ENCODE measurements at places on chromosomes 2 and 18. TPM values are rescaled to one million over a fixed set of nuclear protein-coding genes. Genes with fewer than 3 reads are reported as not detected.
A peak's percentile ranks its signal among the peaks of the same experiment; 100 is the strongest.

The SLC38A11 gene
- 2.9 TPM for total RNA-seq

The MGAT4A gene
- total RNA-seq, result 7.3 TPM

The CRYGC gene
- total RNA-seq, result not detected

The OSR1 gene
- 16.2 TPM for total RNA-seq

The ALPG gene
- not detected for total RNA-seq

- no peak for DNase-seq
Measured at GRCh38 chr2:23637011-23637778, 252.2 kb downstream of the KLHL29 start.

- no peak for DNase-seq
Measured at GRCh38 chr2:182816866-182817265, 49.6 kb downstream of the FRZB start.

GRCh38 chr18:9334973-9335696, 562 bp downstream of the TWSG1 start:
- DNase-seq, result peak; percentile 88

DNA sequence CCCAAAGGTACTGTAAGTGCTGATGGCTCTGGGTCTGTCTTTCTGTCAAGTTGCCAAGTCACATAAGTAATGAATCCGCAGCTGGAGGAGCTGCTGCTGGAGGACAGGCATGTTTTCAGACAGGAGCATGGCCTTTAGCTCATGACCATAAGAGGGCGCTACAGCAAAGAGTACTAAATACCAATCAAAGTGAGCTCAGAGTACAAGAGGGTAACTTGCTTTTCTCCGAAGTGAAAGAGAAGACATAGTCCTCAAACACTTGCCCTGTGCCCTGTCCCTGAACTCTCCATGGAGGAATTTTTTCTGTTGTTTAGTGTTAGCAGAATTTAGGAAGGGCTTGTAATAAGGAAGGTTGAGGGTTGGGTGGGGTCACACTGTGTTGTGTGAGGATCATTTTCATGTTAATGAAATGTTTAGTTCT, 58.0 kb upstream of the EML6 start:
- DNase-seq, result no peak

- peak; percentile 80 for DNase-seq
Measured at GRCh38 chr2:233399306-233400225, 45.3 kb downstream of the DGKD start.

GRCh38 chr2:129907256-129907998, 72.0 kb upstream of the RAB6C start:
- DNase-seq, result no peak

- DNase-seq, result no peak
Measured at GRCh38 chr2:164523009-164523408, 98.3 kb downstream of the GRB14 start.

DNA sequence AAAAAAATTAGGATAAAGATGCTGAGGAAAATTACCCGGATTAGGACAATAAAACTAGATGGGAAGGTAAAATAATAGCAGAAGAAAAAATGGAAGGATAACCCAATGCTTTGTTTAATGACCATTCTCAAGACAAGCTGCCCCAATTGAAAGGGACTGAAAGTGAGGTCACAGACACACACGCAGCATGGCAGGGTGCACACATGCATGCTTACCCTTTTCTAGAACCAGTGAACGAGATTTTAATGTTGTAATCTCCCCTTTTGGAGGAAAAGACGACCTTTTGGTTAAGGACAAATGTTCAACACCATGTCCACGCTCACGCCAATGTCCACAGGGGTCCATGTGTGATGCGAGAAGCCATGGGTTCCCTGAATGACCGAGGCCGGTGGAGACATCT, 70.9 kb downstream of the DDX1 start:
- no peak for DNase-seq

- DNase-seq, result no peak
Measured at GRCh38 chr2:69776886-69777785, 35.2 kb downstream of the ANXA4 start.

GRCh38 chr2:69330781-69331180, 56.2 kb downstream of the GFPT1 start:
- no peak for DNase-seq

- no peak for DNase-seq
Measured at GRCh38 chr2:206275312-206276055, 1.0 kb downstream of the ZDBF2 start.

- DNase-seq, result no peak
Measured at GRCh38 chr2:5433855-5434254, 258.3 kb upstream of the SOX11 start.

GRCh38 chr2:68423966-68424650, 43.0 kb downstream of the FBXO48 start:
- DNase-seq, result no peak

- DNase-seq, result no peak
Measured at GRCh38 chr2:25981596-25982272, 563 bp downstream of the KIF3C start.

- DNase-seq, result no peak
Measured at GRCh38 chr2:238202326-238203093, 985 bp downstream of the ILKAP start.

DNA sequence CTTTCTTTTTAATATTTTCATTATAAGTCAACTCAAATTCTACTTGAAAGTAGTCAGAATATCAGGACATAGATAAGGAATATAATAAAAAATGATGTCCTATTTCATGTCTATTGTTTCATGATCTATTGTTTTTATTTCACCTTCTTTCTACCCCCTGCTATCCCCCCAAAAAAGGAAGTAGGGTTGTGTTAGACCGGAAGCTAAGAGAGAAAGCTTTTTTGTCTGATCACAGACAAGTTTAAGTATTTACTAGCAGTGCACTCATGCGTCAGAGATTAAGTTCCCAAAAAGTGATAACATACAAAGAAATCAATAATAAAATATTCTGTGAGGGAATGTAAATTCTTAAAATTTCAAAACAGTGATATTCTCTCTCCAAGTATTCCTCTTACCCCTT, 447.1 kb upstream of the CNTNAP5 start:
- DNase-seq, result no peak

DNA sequence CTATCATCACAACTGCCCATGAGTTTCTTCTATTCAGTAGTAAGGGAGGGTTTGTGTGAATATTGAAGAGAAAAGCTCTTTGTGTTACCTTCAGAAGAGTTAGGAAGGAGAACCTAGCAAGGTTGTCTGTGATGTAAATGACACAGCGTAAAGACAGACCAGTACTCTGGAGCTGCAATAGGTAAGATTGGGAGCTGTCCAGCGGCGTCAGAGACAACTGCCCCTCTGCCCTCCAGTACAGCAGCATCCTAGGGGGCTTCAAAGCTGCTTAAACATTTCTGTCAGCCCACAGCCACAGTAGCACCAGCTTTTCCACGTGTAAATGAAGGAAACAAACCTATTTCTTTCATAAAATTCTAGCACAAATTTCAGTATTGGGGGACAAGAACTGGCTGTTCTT, 34.5 kb downstream of the NYAP2 start:
- no peak for DNase-seq

DNA sequence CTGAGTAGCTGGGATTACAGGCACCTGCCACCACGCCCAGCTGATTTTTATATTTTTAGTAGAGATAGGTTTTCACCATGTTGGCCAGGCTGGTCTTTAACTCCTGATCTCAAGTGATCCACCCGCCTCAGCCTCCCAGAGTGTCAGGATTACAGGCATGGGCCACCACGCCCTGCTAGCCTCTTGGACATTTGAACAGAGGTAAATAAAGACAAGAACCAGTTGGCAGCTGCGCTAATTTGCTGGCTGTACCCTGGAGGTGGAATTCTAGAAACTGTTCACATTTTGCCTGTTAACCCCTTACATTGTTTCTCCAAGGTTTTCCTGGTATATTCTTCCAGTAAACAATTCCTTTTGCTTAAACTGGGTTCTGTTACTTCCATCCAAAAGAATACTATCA, 132.9 kb downstream of the CDH2 start:
- DNase-seq, result no peak

GRCh38 chr2:176490061-176490861, 221.0 kb downstream of the MTX2 start:
- DNase-seq, result no peak

DNA sequence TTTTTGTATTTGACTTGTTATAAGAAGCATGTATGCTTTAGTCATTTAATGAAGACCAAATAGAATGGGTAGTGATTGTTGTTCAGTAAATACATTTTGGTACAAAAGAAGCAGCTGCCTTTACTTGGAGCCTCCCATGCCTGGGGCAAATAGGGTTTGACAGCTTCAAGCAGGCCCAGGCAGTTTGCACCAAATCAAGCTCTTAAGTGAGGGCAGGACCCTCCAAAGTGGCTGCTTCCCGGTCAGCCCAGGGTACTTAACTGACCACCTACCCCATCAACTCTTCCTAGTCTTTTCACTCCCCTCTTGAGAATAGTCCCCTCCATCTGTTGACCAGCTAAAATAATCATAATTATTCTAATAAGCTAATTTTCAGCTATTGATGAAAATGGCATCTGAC, 5.2 kb downstream of the MAPRE3 start:
- no peak for DNase-seq

DNA sequence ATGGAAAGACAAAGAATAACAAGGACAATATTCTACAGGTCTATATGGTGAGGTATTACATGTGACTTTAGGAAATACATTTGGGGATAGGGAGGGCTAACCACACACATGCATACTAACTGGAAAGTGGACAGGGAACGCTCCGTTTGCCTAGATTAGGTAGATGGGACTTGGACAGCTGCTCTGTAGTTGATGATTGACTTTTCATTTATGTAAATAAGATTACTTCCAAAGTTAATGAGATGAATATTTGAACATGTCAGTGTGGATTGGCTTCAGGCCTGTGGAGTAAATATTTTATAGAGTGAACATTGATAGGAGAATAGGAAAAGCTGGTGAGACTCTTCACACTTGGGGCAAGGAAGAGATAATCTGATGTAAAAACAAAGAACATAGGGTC, 142.0 kb downstream of the NCK2 start:
- no peak for DNase-seq

- no peak for DNase-seq
Measured at GRCh38 chr18:13319629-13320028, 101.1 kb downstream of the LDLRAD4 start.

GRCh38 chr2:45169339-45170190, 160.3 kb upstream of the SIX2 start:
- no peak for DNase-seq

DNA sequence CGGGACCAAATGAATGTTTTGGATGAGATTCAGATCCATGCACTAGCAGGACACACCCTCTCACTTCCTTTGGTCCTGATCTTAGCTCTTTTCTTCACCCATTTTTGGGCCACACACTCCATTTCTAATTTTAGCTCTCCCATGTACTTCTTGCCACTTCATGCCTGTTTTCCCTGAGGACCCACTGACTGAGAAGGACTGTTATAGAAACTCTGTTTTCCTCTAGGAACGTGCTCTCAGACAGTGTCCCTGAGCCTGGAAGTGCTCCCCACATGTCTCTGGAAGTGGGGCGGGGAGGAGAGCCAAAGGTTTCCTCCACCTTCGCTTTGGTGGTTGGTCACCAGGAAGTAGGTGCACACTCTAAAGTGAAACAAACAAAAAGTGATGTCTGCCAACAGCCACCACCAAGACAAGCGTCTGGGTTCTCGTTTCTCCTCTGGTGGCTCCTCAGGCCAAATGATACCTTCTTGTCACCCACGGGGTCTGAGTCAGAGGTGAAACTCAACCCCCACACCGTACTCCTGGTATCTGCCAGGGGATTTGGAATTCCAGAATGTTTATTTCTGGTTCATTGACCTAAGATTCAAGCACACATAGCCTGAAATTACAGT, 74.7 kb downstream of the MERTK start:
- no peak for DNase-seq

DNA sequence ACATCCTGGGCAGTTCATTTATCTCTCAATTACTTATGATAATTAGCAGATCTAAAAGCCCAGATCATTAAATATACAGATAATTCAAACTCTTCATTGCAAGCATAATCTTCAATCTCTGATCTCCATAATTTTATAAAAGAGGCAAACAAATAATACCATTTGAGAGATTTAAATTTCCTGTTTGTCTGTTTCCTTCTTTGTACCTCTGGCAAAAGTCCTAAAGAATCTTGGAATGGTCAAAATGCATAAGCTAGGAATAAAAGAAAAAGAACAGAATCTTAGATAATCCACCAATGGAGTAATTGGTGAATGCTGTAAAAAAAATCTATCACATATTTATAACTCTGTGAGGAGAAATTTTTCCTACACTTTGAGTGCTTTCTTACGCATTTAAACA, 1080.9 kb upstream of the ZEB2 start:
- no peak for DNase-seq
